ENCODE measurements at places on chromosomes 4 and X.

DNA sequence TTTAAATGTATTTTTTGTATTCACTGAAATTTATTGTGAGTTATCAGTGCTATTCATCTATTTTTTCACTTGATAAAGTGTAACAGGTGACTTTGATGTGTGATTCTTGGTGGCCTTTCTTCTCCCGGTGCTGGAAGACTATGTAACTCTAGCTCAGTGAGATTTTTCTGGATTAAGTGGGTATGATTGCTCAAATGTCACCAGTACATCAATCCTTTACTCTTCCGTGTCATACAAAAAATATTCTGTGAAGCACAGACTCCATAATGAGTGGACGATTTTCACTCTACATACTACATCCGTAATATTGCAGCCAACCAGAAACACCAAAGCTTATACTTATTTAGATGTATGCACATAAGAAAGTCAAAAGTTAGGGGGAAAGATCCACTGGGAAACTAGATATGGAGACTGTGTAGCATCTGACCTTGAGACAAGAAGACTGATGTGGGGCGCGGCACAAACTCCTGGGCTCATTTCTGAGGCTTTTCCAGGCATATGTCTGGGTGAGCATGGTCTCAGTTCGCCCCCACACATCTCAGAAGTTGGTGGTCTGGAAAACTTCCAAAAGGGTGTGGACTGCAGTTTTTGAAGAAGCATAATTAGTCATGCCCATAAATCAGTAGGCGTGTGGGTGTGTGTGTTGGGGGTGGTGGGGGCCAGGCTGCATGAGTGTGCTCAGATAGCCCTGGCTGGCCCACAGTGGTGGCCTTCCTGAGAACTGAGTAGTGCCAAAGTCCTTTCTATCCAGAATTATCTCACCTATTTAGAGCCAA is 53.9 kb upstream of the TENM3 start:
- DNase-seq: peak; percentile 63

- DNase-seq: peak; percentile 2
Measured at GRCh38 chrX:107629540-107629909, 1.2 kb downstream of the PRPS1 start.

DNA sequence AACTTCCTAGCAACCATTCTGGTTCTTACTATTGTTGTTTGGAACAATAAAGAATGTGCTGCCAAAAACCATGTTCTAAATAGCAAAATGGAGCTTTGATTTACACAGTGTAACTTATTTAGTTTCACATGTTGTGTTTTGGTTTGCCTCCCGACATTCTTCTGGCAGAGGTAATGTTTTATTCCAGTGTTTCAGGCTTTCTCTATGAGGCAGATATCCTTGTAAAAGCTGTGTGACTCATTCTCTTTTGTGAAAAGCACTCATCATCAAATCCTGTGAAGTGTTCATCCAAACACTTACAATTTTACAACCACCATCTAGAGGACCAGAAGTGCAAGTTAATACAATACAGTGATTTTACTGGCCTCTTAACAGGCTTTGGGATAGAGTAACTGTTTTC is 219.0 kb upstream of the GIMD1 start:
- peak; percentile 33 for DNase-seq

GRCh38 chr4:137676357-137676998 is 144.2 kb upstream of the PCDH18 start:
- DNase-seq: no peak

GRCh38 chr4:154506253-154506652 is 14.7 kb upstream of the DCHS2 start:
- DNase-seq: peak; percentile 27

GRCh38 chrX:107842715-107843400 is 17.2 kb downstream of the MID2 start:
- DNase-seq: no peak

- no peak for DNase-seq
Measured at GRCh38 chr4:136343340-136343739, 1189.0 kb downstream of the PCDH18 start.

GRCh38 chr4:182483685-182484084 is 240.5 kb downstream of the TENM3 start:
- no peak for DNase-seq

DNA sequence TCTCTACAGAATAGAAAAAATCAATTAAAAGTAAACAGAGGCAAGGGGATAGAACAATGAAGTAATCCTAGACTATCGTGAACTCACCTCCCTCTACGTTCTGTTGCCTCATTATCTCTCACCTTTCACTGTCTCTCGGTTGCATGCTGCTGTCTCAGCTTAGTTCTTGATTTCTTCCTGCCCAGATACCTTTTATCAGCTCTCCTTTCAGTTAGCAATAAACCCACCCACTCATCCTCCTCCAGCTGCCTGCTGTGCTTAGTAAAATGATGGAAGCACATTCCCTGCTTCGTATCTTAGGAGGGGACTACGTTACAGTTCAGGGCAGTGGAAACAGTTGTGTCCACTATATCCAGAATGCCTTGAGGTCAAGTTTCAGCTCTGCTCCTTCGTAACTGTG is 1709.5 kb upstream of the AGA start:
- DNase-seq: no peak

DNA sequence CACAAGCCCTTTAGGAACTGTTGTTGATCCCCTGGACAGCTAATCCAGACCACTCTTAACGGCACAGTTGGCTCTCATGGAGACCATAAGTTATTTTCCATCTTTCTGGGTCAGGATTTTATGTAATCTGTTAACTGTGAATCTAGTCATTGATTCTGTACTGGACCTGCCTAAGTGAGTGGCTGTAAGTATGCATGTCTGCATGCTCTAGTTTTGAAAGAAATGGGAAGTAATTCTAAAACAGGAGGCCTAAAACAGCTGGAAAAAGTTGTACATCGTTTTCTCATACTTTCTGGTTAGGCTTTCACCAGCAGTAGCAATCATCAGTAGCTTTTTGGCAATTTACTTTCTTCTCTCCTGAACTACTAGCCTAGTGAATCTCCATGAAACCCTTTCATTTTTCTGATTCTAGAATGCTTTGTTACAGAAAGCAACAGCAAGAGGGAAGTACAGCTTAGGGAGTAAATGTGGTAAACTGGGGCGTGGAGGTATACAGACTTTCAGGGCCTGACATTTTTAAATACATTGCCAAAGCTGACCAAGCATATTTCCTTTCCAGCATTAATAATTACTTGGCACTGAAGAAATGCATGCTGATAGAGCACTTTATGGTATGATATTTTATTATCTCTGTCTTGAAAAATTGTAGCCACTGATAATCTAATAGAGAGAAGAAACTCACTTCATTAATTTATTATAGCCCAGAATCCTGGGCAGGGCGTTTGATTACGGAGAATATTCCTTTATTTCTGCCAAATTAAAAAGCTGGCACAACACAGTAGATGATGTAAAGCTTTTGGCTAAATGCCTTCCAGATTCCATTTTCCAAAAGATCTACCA is 202.7 kb downstream of the BANK1 start:
- DNase-seq: no peak

- DNase-seq: no peak
Measured at GRCh38 chr4:23717528-23718248, 172.2 kb downstream of the PPARGC1A start.

- no peak for DNase-seq
Measured at GRCh38 chr4:123351713-123352112, 44.9 kb upstream of the SPRY1 start.

GRCh38 chrX:68939868-68940267 is 111.0 kb downstream of the EFNB1 start:
- no peak for DNase-seq

DNA sequence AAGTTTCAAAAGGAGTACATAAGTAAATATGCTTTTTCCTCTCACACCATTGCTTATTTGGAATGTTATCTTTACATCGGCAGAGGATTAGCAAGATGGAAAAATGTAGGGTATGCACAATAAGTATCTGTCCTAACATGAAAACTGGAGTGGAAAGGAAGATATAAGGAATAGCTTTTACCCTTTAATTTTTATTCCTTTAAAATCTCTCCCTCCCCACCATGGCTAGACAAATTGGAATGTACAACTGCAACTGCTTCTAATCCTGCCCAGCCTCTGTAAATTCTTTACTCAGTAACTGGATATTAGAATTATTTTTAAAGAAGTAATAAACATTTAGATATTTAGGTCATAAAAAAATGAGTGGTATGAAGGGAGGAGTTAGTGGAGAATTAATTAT is 171.5 kb downstream of the PCDH18 start:
- DNase-seq: no peak

GRCh38 chr4:41361794-41362526 is 105.2 kb downstream of the UCHL1 start:
- DNase-seq: no peak

DNA sequence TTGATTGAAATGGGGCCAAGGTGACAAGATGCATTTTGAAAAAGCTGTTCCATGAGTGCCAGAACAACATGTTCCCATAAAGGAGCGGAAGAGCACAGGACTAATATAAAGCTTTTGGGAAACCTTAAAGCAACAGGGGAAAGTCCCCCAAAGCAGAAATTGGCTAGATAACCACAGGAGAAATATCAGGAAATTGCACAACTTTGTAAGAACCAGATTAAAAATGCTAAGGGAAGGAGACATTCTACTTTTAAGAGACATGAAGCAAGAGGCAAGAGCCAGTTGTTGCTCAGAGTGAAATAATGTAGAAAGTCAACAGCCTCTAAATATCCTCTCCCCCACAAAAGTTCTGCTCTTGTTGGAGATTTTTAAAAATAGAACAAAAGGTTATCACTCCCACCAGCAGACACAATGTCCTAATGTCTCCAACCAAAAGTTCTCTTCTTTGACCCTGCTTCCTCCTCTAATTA is 85.2 kb upstream of the LNX1 start:
- DNase-seq: no peak

DNA sequence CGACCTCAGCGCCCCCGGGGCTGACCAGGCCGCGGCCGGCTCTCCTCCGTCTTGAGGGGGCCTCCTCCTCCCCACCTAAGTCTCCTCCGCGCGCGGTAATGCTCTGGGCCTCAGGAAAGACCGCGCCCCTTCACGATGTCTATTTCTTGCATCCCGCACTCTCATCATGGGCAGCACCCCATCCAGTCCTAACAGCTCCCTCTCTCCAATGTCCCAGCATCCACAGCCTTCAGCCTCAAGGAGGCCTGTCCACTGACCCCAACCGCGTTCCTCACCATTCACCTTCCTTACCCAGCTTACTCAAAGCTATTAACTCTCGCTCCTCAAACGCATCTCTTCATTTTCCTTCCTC is 77.5 kb downstream of the MAGED4 start:
- DNase-seq: no peak

DNA sequence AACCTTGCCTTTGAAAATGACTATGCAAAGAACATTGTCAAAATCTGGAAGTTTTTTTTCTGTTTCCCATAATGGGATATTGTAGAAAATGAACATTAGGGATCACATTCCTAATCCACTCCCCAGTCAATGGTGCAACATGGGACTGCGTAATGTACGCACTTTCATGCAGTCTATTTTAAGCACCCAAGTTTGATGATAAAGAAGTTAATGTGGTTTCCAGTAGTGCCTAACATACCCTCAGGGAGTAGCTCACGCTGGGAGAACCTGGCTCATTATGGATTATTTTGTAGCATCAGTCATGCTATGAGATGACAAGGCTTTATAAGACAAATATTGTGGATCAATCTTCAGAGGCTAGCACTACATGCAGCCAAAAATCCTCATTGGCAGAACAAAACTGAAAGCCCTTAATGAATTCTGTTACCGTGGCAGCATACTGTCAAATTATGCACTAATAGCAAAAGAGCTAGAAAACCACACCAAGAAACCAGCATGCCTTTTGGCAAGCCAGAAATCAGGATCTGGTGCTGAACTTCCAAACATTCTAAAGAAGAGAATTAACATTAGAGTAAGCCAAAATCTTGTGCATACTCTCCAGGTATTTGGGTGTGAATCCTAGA is 1392.8 kb upstream of the TENM3 start:
- DNase-seq: no peak

- no peak for DNase-seq
Measured at GRCh38 chr4:48470137-48470536, 13.0 kb upstream of the SLC10A4 start.

- DNase-seq: peak; percentile 78
Measured at GRCh38 chr4:117084866-117085701, at the start of gene TRAM1L1. Gene TRAM1L1, minus strand, starts transcription at chr4:117085576. Its CDS starts 183 bp downstream, at chr4:117085393.

GRCh38 chr4:184295206-184295605 is 77.5 kb upstream of the ENPP6 start:
- DNase-seq: no peak

DNA sequence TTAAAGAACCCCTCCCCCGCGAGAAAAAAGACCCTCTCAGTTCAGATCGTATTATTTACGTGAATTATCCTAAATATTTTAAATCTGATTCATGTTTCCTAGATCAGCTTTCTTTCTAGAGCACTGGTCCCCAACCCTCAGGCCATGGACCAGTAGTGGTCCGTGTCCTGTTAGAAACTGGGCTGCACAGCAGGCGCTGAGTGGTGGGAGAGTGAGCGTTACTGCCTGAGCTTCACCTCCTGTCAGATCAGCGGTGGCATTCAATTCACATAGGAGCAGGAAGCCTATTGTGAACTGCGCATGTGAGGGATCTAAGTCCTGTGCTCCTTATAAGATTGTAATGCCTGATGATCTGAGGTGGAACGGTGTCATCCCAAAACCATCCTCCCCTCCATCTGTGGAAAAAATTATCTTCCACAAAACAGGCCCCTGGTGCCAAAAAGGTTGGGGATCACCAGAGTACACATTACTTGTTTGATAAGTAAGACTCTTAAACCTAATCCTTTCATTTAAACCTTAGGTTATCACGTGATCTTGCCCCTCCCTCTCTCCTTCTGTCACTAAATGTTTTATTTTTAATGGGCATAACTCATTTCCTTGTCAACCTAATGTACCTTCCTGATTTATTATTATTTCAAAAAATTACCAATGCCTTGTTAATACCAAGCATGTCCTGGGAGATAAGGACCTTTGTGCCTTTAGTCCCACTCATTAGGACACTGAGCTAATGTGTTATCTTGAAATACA is 442.9 kb downstream of the TLL1 start:
- no peak for DNase-seq

GRCh38 chr4:89254847-89255246 is 52.8 kb downstream of the GPRIN3 start:
- peak; percentile 41 for DNase-seq

- DNase-seq: peak; percentile 18
Measured at GRCh38 chrX:43703211-43703791, 47.2 kb downstream of the MAOA start.

DNA sequence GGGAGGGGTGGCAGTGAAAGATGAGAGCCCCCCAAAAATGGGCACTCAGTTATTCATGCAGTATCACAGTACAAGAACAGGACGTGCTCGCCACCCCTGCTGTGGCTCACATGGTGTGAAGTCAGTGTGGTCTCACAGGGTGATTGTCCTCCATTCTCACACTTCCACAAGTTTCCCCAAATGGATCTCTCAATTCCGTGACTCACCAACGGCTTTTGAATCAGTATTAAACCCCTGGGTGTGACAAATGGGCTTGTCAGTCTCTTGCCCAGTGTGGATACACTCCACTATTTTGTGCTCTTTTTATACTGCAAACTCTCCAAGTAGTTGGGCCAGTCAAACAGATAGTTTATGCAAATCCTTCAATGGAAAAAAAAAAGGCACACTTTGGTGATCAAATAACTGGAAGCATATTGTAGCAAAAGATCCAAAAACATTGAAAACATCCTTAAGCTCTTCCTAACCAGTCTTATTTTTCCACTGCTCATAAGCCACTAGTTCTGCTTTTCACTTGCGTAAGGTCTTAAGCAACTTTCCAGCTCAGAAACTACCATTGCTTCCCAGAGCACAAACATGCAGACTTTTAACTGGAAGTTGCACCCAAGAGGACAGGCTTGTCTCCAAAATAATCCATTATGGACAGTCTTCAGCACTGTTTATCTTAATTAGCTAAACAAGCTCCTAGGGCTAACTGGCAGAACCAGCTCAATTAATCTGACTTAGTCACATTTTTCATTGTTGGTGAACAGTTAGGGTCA is 365.7 kb downstream of the PPP3CA start:
- no peak for DNase-seq

GRCh38 chr4:16116019-16116418 is 32.2 kb upstream of the PROM1 start:
- no peak for DNase-seq
